ENCODE measurements at places on chromosomes 6 and 20.

- no peak for ATAC-seq
These were observed 376.9 kb downstream of the PHF3 start for GRCh38 chr6:64012351-64013001.

- no peak for ATAC-seq
These were observed 78.4 kb downstream of the PRND start for GRCh38 chr20:4800131-4800530.

GRCh38 chr6:68182386-68182785 is 452.7 kb upstream of the ADGRB3 start:
- no peak for ATAC-seq

- ATAC-seq = no peak
These were observed 244.2 kb upstream of the POU3F2 start for GRCh38 chr6:98590136-98590681.

GRCh38 chr20:51326201-51326819 is 216.2 kb downstream of the NFATC2 start:
- peak; percentile 47 for ATAC-seq

DNA sequence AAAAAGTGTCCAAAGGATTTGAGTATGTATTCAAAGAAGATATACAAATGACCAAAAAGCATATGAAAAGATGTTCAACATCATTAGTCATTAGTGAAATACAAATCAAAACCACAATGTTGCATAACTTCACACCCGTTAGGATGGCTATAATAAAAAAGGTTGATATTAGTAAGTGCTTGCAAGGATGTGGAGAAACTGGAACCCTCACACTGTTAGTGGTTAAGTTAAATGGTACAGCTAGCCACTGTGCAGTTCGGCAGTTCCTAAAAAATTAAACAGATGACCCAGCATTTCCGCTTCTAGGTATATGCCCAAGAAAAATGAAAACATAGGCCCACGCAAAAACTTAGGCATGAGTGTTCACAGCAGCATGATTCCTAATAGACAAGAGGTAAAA is 38.6 kb downstream of the IBTK start:
- no peak for ATAC-seq

GRCh38 chr20:19940988-19941460 is 76.1 kb upstream of the NAA20 start:
- no peak for ATAC-seq

DNA sequence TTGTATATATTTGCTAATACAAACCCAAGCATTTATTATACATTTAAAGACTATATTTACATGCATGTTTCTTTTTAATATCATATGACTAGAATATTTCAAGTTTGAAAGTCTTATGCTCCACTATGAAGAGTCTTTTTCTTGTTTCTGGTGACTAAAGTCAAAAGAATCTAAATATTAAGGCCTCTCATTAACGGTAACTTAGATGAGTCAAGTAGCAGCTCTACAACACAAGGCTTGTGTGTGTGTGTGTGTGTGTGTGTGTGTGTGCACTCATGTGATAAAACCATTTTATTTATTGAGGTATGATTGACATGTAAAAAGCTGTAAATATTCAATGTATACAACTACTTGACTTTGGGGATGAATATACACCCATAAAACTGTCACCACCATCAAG is 275.6 kb downstream of the TFAP2B start:
- ATAC-seq = no peak

DNA sequence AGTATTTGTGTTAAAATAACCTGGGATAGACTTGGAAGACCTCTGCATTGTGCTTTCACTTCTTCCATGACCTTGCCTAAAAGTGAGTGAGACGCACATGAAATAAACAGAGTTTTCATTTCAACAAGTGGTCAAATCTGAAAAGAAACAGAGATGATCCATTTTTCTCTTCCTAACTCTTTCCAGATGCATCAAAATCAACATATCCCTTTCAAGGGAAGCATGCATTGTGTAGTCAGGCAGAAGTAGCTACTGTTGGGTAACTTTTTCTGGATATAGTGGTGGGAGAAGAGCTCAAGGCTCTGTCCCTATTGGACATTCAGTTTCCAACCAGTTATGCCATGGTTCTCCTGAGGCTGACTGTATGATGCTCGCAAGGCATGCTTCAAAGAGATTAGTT is 233.0 kb upstream of the JAG1 start:
- no peak for ATAC-seq

GRCh38 chr20:60054716-60055634 is 96.8 kb downstream of the CDH26 start:
- no peak for ATAC-seq

DNA sequence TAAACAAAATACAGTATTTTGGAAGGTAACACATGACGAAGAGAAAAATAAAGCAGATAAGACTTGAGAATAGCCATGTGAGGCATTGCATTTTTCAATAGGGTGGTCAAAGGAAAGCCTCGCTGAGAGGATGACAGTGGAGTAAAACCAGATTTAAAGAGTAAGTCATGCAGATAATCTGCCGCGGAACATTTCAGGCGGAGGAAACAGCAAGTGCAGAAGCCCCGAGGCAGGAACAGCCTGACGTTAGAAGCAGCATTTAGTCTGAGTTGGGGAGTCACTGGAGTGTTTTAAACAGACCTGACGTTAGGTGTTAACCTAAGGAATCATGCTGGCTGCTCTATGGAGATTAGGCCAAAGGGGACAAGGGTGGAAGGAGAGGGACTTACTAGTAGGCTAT is 65.0 kb upstream of the VSTM2L start:
- ATAC-seq = no peak

DNA sequence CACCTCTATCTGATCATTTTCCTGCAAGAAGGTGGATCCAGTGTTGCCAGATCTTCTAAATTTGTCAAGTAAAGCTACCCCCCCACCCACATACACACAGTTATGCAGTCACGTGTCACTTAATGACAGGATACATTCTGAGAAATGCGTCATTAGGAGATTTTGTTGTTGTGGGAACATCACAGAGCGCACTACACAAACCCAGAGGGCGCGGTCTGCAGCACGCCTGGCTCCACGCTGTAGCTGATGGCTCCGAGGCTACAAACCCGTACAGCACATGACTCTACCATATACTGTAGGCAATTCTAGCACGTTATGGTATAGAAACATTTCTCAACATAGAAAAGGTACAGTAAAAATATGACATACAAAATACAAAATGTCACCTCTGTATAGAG is 126.9 kb downstream of the SYCP2 start:
- ATAC-seq = no peak

DNA sequence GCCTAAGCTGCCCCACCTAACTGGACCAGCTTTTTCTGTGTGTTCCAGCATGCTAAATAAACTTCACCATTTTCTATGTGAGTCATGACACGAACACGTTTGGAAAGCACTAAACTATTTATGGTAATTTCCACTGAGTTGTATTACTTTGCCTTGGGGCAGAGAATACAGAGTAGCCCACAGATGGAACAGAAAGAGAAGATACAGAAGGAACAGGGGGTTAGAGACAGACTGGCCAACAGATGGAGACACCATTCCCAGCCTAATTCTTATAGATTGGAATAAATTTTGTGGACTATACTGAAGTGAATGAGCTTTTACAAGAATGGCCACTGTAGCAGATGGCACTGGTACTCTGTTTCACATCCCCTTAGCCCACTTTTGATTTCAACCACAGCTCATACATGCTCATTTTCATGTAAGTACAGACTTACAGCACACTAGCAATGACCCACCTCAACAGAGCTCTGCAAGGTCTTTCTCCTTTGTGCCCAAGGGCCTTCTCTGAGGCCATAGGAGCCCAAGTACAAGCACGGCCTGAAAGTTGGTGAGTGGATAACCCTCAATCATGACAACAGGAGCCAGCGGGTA is 13.1 kb upstream of the NT5DC1 start:
- ATAC-seq = peak; percentile 74
